ENCODE measurements at places on chromosomes 6 and 20.

DNA sequence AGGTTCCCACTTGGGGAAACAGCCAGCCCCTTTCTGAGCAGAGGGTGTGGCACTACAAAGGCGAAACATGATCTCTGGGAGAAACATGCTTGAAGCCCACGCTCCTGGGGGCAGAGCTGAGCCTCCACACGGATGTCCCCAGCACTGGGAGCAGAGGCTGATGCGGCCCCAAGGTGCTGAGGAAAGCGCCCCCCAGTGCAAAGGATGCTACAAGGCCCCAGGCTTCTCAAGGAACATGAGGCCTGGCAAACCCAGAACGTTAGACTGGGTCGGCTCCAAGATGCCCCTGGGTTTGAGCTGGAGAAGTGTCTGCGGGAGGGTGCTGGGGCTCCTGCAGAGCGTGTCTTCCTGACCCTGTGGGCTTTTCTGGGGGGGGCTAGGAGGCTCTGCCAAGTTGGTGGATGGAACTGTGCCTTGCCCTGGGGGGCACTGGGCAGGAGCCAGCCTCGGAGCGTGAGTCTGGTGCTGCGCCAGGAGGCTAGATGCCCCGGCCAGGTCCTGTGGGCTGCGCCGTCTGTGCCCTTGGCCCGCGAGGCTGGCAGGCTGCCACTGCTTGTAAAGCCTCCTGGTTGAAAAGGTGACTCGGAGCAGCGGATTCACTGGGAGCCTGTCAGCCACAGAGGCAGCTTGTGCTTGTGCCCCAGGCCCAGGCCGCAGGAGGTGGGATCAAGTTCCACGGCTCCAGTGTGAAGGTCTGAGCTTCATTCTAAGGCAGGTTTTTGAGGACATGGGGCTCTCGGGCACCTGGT is 8.1 kb downstream of the SYNJ2 start:
- peak; percentile 95 for DNase-seq

DNA sequence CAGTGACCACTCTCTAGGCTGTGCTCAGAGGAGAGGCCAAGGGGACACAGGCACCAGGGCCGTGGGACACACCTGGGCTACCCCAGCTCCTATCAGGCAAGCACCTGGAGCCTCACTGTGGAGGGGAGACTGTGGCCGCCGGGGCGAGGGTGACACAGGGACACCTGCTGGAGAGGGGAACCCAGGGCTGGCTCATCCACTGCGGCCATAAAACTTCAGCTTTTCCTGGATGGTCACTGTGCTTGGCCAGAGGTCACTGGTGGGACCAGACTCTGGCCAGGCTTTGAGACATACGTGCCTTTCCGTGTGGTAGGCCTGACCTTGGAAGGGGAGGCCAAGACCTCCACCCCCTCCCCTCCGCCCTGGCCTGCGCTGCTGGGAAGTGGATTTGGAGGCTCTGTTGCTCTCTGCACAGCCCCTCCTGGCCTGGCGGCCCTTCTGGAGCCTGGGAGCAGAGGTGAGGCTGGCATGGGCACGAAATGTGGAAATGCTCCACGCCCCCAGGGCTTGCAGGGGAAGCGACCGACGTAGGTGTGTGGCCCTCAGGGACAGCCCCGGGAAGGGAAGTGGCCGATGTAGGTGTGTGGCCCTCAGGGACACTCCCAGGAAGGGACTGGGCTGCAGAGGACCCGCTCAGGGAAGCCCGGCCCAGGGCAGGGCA is 42.9 kb upstream of the BHLHE23 start:
- no peak for DNase-seq

- no peak for DNase-seq
Observed at GRCh38 chr20:42639140-42639539, 550.6 kb downstream of the PTPRT start.

GRCh38 chr6:133894795-133895358 is 6.0 kb downstream of the TCF21 start:
- no peak for DNase-seq

DNA sequence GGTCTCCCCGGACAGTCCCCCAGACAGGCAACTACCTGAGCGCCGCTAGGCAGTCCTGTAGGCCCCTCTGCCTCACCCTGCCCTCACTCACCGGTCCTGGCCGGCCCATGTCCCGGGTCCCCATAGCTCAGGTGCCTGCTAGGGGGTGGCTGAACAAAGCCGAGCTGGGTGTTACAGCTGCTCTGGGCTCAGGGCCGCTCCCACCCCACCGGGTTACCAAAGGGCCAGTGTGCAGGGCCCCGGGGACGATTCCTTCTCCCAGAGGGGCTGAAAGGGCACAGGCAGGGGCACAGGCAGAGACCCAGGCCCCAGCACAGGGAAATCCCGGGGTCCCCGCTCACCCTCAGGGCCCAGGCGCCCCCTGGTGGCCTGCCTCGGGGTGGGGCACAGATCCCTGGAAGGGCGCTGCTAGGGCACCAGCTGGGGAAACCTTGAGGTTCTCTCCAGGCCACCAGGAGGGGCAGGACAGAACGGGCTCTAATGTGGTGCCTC is 118.4 kb downstream of the GRM4 start:
- no peak for DNase-seq

DNA sequence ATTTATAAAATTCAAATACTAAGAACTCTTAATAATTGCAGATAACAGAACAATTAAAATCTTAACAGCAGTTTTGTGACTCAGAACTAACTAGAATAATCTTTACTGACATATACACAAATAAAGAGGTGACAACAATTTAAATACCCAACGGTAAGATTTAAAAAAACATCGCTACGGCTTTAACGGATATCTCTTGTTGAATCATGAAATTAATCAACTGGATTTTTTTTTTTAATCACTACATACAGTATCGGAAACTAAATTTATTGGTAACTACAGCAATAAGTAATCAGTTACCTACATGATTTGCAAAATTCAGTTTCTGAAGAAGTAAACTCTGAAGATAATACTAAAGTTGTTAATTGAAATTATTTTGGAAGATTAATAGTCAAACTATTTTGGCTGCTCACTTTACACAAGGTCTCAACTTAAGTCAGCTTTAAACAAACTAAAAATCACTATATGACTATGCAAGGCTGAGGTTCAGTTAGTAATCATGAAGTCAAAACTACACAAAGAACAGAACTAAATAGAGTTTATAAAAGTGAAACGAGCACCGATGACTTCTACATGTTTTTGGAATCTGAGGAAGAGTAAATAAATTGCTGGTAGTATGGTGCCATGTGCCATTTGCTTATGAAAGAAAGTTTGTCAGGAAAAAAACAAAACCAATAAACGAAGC is 128.8 kb downstream of the HUS1B start:
- DNase-seq, result no peak
